CD4-positive, alpha-beta T cell treated with Interleukin-21 for 1 hour (primary cell): ENCODE measurements at places on chromosomes 6 and 20.

DNA sequence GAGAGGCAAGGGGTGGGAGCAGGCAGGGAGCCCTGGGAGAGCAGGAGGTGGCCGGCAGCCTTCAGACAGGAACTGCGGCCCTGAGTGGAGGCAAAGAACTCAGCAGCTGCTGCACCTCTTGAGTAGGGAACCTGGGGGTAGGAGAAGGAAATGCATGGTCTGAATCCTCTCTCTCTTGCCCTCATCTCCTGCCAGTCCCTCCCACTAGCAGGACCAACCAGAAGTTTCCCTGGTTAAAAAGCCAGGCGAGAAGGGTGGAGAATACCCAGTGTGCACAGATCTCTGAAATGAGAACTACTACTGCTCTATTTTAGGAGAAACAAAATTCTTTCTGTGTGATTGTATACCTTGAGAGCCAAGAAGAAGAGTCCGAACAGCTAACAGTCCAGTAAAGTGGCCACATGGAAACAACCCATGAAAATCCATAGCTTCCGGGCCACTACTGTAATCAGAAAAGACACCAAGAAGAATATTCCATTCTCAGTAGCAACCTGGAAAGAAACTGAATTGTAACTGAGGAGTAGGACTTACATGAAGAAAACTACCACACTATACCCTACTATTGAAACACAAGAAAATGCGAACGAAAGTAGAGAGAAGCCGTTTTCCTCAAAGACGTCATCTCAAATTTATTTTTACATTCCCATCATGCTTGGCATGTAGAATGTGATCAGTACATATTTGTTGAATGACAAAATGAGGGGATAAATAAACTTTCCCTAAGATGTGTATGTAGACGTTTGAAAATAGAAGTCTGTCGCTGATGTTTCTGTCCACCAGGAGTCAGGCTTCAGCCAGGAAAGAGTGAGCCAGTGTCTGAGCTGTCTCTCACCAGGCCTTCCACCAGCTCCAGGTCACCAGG is 25.6 kb downstream of the WRNIP1 start:
- DNase-seq, result peak; percentile 72

- no peak for DNase-seq
Observed at GRCh38 chr6:42239736-42240375, 22.2 kb upstream of the MRPS10 start.

GRCh38 chr6:118992186-118992795 is 57.3 kb upstream of the MCM9 start:
- no peak for DNase-seq

DNA sequence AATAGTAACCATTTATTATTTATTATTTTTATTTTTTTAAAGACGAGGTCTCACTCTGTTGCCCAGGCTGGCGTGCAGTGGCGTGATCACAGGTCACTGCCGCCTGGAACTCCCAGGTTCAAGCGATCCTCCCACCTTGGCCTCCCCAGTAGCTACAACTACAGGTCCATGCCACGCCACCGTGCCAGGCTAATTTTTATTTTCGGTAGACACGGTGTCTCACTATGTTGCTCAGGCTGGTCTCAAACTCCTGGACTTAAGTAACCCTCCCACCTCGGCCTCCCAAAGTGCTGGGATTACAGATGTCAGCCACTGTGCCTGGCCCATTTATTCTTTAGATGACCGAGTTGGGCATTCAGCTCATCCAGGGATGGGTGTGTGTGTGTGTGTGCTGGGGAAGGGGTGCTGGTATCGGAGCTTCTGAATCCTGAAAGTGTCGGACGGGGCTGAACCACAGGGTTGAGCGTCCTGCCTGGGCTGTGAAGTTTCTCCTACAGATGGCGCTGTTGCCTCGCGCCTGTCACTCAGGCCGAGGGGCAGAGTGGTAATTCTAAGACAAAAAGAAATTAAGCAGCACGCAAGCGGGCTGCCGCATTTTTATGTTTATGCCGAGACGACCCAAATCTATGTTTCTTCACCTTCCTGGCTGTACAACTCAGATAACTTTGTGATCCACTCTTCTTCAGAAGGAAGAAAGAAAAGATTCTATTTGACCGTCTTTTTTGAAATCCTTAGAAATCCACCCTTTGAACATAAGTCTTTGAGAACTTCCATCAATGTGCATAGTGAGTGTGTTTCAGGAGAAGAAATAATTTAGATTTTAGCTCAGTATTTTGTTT is 252.8 kb downstream of the CDH26 start:
- peak; percentile 40 for DNase-seq

DNA sequence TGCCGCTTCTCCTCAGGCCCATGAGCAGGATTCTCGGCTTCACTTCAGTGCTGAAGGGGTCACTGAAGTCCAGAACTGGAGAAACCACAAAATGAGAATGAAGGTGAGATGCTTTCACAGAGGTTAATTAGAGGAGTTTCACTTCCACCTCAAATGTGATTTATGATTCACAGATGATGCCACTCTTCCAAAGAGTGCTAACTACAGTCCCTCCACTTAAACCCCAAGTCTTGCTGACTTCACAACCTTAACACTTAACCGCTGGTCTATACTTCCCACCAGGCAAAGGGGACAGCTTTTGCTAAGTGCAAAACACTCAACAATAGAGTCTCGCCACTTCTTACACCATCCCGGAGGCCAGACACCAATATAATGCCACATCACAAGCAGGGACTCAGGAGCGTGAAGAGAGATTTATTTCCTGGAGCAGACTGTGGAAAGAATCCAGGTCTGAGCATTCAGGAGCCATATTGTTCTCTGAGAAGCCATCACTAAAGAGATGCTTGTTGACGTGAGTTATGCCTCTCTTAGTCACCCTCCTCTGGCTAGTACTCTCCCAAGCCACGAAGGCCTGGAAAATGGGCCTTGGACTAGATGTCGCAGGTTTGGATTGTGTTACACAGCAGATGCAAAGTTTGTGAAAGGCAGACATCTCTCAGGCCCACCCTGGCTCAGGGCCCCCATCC is 24.4 kb downstream of the RRAGD start:
- no peak for DNase-seq

DNA sequence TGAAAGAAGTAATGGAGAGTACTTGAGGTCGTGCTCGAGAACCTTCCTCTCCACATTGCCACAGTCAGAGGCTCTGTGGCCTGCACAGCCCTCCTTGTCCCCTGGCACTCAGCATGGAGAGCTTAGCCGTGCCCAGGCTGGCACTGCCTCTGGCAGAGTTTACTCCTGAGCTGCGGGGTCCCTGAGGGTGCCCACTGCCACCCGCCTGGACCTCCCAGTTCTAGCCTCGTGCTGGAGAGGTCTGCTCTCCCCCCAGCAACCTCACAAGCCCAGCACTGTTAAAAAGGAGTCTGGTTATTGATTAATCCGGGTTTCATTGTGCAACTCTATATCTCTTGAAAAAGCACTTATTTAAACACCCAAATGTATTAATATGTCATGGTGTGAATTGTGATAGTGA is 226.8 kb downstream of the TMEM242 start:
- DNase-seq, result no peak

- DNase-seq, result no peak
Observed at GRCh38 chr6:152257581-152257980, 379.6 kb downstream of the SYNE1 start.

DNA sequence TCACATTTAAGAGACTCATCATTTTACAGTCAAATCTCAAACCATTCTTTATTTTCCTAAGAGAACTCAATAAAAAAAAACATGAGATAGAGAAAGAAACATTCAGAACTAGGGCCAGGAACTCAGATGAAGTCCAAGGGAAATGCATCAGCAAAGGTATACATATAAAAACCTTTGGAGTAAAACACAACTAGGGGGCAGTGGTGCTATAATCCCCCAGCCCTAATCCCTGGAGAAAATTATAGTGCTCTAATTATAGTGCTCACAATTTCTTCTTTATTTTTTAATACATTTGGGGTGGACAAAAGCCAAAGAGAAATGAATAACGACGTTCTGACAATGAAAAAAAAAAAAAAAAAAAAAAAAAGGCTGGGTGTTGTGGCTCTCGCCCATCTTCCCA is 100.6 kb upstream of the EMILIN3 start:
- DNase-seq, result no peak

DNA sequence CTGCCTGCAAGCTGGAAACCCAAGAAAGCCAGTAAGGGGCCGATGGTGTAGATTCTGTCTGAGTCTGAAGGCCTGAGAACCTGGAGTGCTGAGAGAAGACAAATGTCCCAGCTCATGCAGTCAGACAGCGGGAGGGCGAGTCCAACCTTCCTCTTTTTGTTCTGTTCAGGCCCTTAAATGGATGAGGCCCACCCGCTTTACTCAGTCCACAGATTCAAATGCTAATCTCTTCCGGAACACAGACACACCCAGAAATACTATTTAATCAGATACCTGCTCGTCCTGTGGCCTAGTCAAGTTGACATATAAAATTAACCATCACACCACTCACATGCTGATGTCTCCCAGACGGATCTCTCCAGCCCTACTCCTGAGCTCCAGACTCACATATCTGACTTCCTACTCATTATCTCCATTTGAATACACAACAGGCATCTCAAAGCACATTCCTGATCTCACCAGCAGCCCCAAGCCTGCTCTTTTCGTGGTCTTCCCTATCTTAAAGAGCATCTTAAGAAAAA is 26.7 kb upstream of the SRC start:
- no peak for DNase-seq
